ENCODE measurements at places on chromosomes 5 and 9.

- no peak for DNase-seq
These were observed 1.7 kb downstream of the CANX start for GRCh38 chr5:179700401-179700918.

DNA sequence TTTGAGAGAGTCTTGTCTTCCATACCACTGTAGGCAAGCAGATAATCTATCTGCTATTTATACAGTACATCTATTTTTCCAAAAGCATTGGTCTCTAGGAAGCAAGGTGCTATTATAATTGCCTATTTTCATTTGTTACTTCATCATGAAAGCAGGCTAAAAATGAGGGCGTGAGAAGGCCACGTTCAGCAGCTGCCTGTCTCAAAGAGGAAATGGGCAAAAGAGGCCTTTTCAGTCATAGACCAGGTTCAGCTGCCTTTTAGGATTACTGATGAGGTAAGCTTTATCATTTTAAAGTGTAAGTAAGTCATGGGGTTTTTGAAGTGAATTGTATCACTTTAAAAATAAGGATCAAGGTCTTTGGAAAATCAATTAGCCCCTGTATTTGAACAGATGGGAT lies 1091.1 kb upstream of the DMAC1 start:
- no peak for DNase-seq

DNA sequence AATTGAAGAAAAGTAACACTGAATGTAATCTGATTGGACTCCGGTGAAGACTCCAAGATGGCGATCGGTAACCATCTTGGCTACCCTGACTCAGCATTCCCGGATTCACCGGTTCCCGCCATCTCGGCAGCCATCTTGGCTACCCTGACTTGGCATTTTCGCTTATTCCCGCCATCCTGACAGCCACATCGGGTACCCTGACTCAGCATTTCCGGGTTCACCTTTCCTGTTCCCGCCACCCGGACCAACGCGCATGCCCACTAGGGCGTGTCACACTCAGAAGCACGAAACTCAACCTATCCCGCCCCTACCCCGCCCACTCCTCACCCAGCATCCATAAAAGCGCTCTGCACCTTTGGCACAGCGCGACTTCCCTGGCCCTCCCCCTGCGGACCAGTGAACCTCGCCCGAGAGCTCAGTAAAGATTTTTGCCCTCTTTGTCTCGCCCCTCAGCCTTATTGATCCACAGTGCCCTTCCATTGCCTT lies 17.2 kb downstream of the SPTLC1 start:
- no peak for DNase-seq

DNA sequence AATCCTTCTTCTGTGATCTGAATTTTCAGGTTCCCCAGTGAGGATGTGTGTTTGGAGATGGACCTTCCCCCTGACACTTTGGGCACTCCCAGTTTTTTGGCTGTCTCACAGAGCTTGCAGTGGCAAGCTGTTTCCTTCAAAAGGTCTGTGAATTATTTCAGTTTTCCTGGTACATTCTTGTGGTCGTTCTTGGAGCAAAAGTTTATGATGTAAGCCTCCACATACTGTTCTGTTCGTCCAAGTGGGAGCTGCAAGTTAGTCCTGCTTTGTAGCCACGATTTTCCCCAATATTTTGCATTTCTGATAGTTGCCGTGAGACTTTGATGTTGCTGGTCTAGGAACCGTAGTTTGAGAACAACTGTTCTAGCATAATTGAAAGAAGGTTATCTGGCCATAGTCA lies 88.3 kb downstream of the MTAP start:
- DNase-seq = no peak

DNA sequence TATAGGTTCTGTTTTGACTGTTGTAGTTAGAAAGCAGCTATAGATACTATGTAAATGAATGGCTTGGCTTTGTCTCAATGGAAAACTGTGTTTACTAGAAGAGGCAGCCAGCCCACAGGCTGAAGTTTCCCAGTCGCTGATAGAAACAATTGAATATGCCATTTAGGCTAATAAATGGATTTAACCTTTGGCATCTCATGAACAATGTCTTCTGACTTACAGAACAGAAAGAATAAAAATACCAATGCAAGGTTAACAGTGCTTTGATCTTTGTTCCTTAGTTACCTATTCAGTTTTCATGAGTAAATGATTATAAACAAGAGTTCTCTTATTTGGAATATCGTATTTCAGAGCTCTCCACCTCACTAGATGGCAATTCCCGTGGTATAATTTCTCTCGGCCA lies 120.6 kb downstream of the PAM start:
- DNase-seq = no peak
